ENCODE measurements at places on chromosomes 16 and 17. TPM values are rescaled to one million over a fixed set of nuclear protein-coding genes. Genes with fewer than 3 reads are reported as not detected.

Gene SP6
- total RNA-seq = 0.05 TPM

- no peak for DNase-seq
Observed at GRCh38 chr16:16857012-16857411, 478.1 kb downstream of the NPIPA7 start.

GRCh38 chr17:5234645-5235576, at the start of gene SCIMP:
Gene SCIMP (minus strand): TSS chr17:5234860. CDS start chr17:5234755, 105 bp downstream.
- DNase-seq = no peak

GRCh38 chr17:57530026-57530425, 215.1 kb downstream of the CCDC182 start:
- no peak for DNase-seq

Gene NPIPA3
- total RNA-seq = 0.47 TPM

Gene SOX15
- total RNA-seq = 10.9 TPM

Gene PPM1E
- 11.1 TPM for total RNA-seq

GRCh38 chr16:87540072-87540896, 47.5 kb upstream of the ZCCHC14 start:
- peak; percentile 22 for DNase-seq

Gene PRKCB
- not detected for total RNA-seq

DNA sequence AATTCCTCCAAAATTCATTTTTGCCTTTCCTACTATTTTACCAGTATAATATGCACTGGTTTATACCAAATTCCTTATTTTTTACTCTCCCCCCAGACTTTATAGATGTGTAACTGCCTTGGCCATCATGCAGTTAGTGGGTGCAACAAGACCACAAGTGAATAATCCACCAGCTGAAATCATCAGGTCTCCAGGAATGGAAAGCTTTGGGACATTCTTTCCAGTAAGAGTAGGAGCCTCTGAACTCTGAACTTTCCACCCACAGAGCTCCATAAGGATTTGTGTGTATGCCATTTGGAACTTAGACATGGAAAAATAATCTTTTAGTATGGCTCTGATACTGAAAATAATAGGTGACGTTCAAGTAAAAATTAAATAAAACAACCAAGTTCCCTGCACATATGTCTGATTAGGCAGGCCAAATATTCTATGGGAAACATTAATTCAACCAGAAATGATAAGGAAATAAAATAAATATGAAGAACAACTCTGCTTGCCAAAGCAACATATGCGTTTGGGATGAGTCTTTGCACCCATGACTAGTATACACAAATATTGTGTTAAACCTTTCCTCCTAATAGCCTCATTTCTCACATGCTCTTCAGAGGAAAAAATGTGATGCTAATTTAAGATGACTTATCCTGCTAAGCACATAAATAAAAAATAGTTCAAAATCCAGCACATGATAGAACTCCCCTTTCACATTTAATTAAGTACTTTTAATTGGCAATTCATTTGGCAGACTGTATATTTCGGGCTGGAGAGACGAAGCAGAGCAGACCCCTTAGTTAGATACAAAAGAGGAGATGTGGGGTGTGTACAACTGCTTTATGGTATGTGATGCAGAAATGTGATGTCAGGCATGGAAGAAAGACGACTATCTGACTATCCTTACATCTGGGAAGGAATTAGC, 11.6 kb upstream of the LYRM9 start:
- no peak for DNase-seq

DNA sequence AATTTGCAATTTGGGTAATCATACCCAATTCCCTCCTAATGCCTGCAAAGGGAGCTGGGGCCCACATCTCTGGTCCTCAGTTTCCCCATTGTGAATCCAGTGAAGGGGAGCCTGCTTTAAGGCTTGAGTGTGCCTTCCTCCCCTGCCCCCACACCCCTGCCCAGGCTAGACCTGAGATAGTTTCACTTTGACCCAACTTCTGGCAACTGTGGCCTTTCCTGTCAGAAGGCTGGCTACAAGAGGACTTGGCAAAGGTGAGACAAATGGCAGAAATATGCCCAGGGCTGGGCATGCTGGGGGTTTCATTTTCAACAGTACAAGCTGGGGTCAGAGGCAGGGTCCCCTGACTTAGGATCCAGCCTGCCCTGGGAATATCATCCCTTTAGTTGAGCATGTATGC, 10.0 kb downstream of the SOCS1 start:
- no peak for DNase-seq

DNA sequence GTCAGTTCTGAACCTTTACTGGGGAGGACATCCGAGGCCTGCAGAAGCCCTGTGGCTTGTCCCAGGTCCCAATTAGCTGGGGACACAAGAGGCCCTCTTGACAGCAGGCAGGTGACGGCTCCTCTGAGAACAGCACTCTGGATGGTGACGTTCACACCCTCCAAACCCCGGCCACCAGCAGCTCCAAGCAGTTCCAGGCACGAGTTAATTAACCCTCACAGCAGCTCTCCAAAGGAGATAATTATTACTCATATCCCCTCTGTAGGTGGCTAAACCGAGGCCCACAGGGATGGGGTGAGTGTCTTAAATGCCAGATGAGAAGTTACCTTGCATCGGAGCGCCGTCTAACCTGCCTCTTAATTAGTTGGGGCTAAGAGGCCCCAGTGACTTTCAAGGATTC, 168.9 kb upstream of the CIBAR2 start:
- no peak for DNase-seq

Data from myocyte (in vitro differentiated cells).